Hypothalamus (tissue), 51 donors: ENCODE measurements at places on chromosomes 1 and 21.

- no peak for DNase-seq
Measured at GRCh38 chr1:150397392-150398032, 33.6 kb downstream of the RPRD2 start.

DNA sequence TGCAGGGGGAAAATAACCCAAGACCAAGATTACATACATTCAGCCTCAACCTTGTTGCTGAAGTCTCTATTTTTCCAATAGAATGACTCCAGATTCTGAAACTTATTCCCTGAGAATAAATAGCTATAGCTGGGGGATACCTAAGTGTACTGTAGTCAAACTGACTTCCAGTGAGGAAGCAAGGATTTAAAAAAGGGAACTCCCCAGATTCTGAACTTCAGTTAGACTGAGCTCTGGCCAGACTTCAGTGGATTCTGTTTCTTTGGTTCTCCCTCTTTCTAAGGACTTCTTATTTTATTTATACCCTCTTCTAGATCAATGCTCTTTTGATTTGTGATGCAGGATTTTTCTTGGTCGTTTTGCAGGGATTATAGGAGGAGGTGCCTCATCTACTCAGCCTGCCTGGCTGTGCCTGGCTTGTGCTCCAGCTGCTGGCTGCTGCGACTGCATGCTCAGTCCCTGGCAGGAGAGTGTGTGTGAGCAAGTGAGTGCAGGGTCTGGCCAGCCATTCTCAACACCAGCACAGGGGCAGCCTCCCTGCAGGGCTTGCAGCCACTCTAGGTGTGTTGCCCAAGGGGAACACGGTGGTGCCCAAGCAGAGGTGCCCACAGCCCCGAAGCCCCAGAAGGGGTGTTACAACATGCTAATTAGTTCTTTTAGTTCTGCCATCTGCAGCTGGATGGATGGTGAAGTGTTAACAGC, 43.0 kb downstream of the SPATA17 start:
- DNase-seq, result no peak

GRCh38 chr1:112983537-112984131, 27.6 kb upstream of the SLC16A1 start:
- DNase-seq, result no peak

GRCh38 chr1:231419147-231419546, 2.9 kb downstream of the EGLN1 start:
- DNase-seq, result no peak

DNA sequence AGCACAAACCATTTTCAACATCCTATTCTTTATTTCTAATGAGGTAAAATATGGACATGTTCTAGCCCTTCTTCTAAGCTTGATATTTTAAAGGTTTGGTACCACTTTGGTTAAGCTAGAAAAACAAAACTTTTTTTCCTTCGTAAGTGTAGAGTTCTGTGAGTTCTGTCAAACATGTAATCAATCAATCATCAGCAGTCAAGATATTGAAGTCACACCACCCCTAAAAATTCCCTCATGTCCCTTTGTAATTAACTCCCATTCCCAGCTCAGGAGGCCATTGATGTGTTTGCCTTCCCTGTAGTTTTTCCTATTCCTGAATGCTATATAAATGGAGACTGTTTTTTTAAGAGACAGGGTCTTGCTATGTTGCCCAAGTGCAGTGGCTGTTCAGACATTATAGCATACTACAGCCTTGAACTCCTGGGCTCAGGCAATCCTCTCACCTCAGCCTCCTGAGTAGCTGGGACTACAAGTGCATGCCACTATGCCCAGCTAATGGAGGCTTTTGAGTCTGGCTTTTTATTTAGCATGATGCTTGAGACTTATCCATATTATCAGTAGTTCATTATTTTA, 23.0 kb downstream of the IVNS1ABP start:
- no peak for DNase-seq

GRCh38 chr1:17606826-17607440, 67.4 kb downstream of the ARHGEF10L start:
- peak; percentile 56 for DNase-seq

GRCh38 chr1:40153073-40153770, 8.0 kb upstream of the RLF start:
- DNase-seq, result no peak

DNA sequence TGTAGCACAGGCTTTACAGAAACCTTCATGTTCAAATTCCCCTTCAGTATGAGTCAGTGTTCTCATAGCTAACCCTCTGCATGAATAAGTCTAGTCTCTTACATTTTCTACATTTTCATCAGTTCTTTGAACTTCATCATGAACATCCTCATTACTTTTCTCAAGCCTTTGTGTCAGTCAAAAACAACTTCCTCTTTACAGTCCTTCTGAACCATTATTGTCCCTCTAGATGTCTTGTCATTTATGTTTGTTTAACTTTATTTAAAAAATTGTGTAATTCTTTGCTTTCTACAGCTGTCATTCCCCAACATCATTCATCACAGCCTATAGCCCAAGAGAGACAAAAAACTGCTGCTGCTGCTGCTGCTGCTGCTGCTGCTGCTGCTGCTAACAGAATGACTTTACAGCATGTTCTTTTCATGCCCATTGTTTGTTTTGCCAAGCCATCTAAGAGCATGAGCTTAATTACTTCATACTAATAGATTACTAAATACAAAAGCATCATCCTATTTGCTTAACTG, 133.1 kb downstream of the LRRC40 start:
- no peak for DNase-seq

- DNase-seq, result no peak
Measured at GRCh38 chr1:12434174-12434573, 183.8 kb downstream of the DHRS3 start.

- DNase-seq, result no peak
Measured at GRCh38 chr1:90393025-90393424, 324.1 kb downstream of the BARHL2 start.

GRCh38 chr1:21264898-21265297, 25.4 kb downstream of the ECE1 start:
- DNase-seq, result no peak

GRCh38 chr1:182259968-182260367, 131.6 kb downstream of the GLUL start:
- DNase-seq, result no peak

GRCh38 chr1:201703621-201704438, 125.1 kb upstream of the IPO9 start:
- DNase-seq, result peak; percentile 48

DNA sequence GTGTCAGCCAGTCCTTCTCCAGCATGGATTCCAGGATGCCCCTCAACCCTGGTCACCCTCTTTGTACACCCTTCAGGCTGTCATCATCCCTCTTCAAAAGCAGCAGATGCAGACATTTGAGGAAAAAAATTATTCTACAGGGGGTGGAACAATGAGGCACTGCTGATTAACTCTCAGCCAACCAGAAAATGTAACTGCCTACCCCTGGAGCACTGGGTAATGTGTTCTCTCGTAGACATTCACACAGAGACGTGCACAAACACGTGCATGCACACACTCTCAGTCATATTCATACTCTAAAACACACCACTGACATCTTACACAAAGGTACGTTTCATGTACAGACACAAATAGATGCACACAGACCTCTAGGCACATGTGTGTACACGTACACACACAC, 175.4 kb downstream of the TRABD2B start:
- DNase-seq, result no peak

GRCh38 chr1:173276922-173277800, 70.0 kb upstream of the TNFSF4 start:
- no peak for DNase-seq

DNA sequence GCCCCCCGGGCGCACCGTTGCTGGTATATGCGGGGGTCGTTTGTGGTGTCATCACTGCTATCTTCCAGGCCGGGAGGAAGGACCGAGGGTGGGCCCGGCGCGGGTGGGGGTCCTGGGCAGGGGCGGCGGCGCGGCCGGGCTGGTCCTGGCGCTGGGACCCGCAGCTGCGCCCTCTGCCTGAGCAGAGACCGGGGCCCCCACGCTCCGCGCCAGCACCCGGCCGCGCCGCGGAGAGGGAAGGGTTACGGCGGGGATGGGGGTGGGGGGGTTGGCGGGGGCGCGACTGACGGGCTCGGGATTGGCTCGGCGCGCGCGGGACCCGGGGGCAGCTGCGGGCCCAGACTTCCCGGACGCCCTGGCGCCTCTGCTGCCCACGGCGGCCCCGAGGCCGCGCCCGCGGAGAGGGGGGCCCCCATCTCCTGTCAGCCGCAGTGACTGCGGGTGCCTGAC, 13.8 kb upstream of the SAMD11 start:
- no peak for DNase-seq

GRCh38 chr1:61089741-61090140, 7.4 kb downstream of the NFIA start:
- no peak for DNase-seq

DNA sequence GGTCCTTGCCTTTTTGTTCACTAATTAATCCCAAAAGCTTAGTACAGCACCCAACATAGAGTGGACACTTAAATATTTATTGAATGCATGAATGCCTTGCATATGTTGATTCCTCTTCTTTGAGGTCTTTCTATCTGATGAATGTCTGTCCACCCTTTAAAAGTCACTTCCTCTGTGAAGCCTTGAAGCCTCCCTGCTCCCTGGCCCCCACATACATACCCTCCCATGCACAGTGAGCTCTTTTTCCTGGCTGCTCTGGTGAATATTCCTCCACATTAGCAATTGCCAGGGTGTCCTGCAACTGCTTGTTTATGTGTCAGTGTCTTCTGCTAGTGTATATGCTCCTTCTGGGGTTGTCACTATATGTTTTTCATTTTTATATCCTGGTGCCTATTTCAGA, 8.2 kb upstream of the FAM78B start:
- DNase-seq, result no peak

DNA sequence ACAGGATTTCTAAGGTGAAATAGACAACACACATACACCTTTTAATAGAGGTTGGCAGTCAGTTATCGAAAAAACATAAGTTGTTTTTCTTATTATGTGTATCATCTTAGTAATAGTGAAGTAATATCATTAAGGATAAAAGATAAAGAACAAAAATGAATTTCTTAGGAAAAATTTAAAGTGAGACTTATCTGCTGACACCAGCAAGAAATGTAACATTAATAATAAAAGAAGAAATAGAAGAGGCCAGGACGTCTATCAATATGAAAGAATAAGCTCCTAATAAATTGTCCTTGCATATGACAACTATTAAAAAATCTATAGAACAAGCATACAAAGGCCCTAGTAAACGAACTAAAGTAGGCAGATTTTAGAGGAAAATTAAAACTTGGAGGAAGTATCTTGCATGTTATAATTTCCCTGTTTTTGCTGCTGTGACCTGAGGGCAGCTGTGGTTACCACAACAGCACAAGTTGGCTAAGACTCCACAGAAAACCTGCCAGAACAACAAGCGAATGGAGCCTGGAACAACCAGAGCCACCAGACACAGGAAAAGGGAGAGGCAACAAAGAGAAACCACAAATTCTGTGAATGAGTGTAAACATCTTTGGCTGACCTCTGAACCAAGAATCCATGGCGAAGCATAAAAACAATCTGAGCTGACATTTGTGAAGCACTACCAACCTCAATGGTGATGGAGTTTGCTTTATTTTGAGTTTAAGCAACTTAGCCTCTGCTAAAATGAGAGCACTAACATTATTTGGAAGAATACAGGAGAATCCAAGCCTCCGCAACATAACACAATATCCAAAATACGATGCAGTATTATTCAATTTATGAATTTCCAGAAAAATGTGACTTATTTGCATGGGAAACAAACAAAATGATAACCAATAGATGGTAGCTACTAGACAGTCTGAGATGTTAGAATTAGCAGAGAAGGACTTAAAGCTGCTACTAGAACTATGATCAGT, 207.5 kb downstream of the KCNT2 start:
- DNase-seq, result no peak
